T-helper 1 cell (primary cell): ENCODE measurements at places on chromosomes 3 and 15.

DNA sequence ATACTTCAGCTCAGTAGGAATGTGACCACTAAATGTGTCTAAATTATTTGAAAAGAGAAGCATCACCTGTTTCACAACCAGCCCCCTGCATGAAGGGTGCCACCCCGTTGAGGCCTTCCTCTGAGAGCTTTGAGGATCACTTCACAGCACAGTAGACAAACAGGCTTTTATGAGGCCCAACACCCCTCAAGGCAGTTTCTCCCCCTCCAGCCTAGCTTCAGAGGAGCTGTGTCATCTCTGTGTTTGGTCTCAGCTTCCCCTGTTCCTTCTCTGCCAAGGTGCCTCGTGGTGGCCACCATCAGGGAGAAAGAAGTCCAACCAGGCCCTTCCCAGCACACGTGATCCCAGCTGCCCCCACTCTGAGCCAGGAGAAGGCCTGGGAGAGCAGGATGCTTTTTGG, 21.6 kb upstream of the DUSP7 start:
- DNase-seq, result no peak

GRCh38 chr15:93298901-93299300, 209.9 kb upstream of the RGMA start:
- no peak for DNase-seq

GRCh38 chr15:44536302-44536961, 515 bp upstream of the EIF3J start:
- DNase-seq, result no peak

- DNase-seq, result no peak
Observed at GRCh38 chr3:141793476-141794260, 30.5 kb downstream of the GRK7 start.

DNA sequence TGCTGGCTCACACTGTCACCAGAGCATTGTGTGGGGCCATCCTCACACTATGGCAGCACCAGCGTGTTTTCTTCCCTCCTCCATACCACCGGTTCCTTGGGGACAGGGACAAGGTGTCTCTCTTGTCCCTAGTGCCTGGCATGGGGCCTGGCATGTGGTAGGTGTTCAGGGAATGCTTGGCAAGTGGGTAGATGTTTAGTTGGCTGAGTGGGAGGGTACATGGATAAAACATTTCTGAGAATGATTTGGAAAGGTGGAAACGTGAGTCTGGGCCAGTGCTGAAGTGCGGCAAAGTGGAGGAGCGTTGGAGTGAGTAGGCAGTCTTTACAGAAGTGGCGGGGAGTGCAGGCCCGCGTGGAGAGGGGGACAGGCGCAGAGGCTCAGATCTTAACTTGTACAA, 15.0 kb downstream of the SNAPC5 start:
- DNase-seq, result no peak

GRCh38 chr3:116306720-116307119, 138.6 kb downstream of the LSAMP start:
- DNase-seq, result no peak

DNA sequence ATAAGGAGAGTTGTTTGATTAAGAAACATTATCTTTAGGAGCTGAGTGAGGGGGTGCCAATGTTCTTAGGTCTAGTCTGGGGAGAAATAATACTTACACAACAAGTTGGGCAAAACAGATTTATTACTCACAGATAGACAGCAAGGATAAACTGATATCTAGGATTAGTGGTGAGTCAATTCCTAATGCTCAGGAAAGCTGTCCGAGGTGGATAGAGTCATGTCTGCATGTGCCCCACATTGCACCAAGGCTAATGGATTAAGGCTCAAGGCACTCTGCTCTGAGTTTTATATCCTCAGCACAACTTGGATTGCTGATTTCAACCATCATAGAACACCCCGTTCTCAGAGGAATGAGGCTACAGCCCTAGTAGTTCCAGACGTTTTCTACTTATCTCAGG, 1042.3 kb downstream of the OTOL1 start:
- DNase-seq, result no peak

GRCh38 chr15:35874260-35874905, 328.4 kb upstream of the DPH6 start:
- DNase-seq, result no peak
